Neural progenitor cell (in vitro differentiated cells): ENCODE measurements at places on chromosomes 16 and 17.
A peak's percentile ranks its signal among the peaks of the same experiment; 100 is the strongest.

- no peak for DNase-seq
These were observed 6.8 kb upstream of the EZH1 start for GRCh38 chr17:42751628-42752027.

GRCh38 chr16:67252609-67253497, 4.1 kb downstream of the SLC9A5 start:
- no peak for DNase-seq

DNA sequence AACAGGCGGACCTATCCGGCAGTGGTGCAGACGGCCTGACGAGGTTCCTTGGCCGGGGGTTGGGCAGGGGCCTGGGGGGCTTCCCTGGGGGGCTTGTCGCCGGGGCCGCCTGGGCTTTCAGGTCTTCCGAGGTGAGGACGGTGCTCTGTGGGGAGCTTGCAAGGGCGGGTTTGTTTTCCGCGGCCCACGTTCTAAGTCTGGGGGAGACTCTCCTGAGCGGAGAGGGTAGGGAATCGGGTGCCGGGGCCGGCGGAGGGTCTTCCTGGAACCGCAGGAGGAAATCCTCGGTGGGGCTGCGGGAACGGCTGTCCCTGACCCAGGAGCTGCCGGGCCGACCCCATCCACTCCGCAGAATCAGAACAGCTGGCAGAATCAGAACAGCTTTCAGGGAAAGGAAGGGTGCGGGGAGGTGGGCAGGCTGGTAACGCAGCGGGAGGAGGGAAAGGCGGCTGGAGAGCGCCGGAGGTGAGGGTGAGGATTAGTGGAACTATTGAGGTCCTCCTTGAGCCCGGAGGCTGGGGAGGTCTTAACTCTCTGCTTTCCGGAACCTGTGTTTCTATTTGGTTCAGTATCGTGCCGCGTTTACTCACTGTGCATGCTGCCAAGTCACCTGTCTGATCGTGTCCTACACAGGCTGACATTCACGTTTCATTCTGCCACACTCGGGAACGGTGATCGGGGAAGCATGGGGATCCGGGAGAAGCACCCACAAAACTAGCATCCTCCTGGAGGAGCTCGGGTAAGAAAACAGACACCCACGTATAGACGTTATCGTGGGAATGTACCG, 28.9 kb downstream of the CPSF4L start:
- peak; percentile 73 for DNase-seq

- no peak for DNase-seq
These were observed 34.0 kb upstream of the KCNJ16 start for GRCh38 chr17:70041061-70041460.

GRCh38 chr17:51083981-51084380, 36.7 kb downstream of the SPAG9 start:
- no peak for DNase-seq

GRCh38 chr16:69320740-69321073, 9.6 kb downstream of the VPS4A start:
- DNase-seq: no peak
